ENCODE measurements at places on chromosomes 1 and 21.

- DNase-seq, result no peak
Measured at GRCh38 chr1:39238476-39238875, 34.0 kb downstream of the MACF1 start.

- no peak for DNase-seq
Measured at GRCh38 chr1:218665221-218665620, 320.1 kb downstream of the TGFB2 start.

- DNase-seq, result no peak
Measured at GRCh38 chr1:10841118-10841517, 44.7 kb upstream of the CASZ1 start.

DNA sequence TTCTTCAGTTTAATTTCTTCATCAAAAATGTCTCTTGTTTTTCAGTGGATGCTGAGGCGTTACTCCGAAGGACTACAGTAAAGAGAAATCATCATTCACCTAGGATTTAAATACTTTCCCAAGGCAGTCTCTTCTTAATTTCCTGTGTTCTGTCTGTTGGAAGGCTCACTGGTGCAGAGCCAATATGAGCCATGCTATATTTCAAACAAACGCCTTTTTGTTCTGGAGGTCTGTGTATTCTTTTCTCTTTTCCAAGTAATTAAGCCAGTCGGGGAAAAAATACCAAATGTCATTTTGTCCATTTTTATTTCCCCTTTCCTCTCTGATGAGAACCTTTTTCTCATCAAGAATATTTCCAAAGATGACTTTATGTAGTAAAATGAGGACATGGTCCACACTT is 206.5 kb downstream of the RWDD3 start:
- no peak for DNase-seq

GRCh38 chr1:36455386-36455785 is 5.1 kb upstream of the OSCP1 start:
- no peak for DNase-seq

GRCh38 chr1:160742428-160743127 is 3.5 kb downstream of the SLAMF7 start:
- DNase-seq, result no peak

- no peak for DNase-seq
Measured at GRCh38 chr1:147534386-147534785, 6.9 kb upstream of the BCL9 start.
